ENCODE measurements at places on chromosomes 7 and 10. TPM values are rescaled to one million over a fixed set of nuclear protein-coding genes. Genes with fewer than 3 reads are reported as not detected.

AKR1C4 gene
- total RNA-seq = not detected

WIPF3 gene
- total RNA-seq = not detected

NUTM2D gene
- 1.4 TPM for total RNA-seq

MIOS gene
- total RNA-seq = 33.3 TPM

DNA sequence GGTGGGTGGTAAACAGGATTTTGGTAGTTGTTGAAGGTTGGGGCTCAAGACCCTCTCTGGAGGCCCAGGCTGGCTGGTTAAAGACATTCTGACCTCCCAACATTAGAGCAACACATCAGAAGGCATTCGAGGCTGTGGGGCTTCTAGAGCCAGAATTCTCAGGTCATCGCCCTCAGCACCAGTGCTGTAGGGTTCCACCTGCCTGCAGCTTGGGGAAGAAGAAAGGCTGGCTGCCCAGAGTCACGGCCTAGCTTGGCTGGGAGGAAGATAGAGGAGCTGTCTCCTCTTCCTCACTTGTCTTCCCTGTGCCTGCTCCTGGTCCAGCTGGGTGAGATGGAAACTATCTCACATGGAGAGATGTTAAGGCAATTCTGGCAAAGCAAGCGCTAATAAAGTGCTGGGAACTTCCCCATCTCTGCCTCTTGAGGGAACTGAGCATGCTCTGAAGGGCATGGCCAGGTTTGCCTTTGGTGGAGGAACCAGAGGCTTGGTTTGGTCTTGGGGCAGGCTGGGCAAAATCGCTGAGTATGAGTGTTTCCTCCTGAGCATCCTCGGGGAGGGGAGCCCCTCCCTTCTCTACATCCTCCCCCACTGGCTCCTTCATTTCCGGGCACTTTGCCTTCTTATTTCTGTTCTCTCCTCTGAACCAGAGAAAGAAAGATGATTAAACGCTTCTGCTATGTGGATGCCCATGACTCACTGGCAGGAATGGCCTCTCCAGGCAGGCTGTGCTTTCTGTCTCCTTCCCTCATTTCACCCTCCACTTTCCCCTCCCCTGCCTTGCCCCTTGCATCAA, 509.0 kb upstream of the PODXL start:
- peak; percentile 97 for DNase-seq
- H3K36me3 ChIP-seq = no peaks in the 10 kb centered on the region
- peak overlapping the region; percentile 88 for H3K27ac ChIP-seq
- no peaks in the 10 kb centered on the region for H3K27me3 ChIP-seq

- H3K27ac ChIP-seq = no peak overlapping the region
- DNase-seq = no peak
- H3K4me3 ChIP-seq = no peak overlapping the region
Measured at GRCh38 chr10:111830359-111830758, 353.2 kb downstream of the GPAM start.

GRCh38 chr7:68411742-68412141, 1186.5 kb upstream of the AUTS2 start:
- no peak overlapping the region for H3K4me3 ChIP-seq
- H3K27me3 ChIP-seq = no peaks in the 10 kb centered on the region
- no peaks in the 10 kb centered on the region for H3K36me3 ChIP-seq
- no peaks in the 10 kb centered on the region for H3K4me1 ChIP-seq

Measured in SJSA1 (cell line).